Glomerular endothelial cell (primary cell): ENCODE measurements at places on chromosomes 16 and 17.

DNA sequence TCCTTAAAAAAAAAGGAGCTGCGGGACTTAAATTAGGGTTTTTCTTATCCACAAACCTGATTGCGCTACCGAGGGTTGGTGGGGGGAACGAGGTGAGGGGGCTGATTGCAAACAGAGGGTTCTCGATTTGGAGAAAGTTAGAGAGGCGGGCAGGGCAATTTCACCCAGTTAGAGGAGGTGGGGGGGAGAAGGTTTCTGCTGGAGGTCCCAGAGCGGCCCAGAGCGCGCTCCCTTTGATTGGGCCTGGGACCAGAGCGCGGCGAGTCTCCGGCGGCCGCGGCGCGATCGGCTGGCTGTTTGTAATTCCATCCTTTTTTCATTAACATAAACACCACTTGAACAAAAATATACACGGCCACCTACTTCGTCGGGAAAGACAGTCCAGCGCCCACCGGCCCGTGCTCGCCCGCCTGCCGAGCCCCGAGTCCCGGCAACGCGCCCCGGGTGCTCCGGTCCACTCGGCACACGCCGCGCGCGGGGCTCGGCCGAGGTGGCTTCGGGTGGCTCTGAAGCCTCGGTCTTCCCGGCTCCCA, 13.3 kb upstream of the FOXF1 start:
- no peak for DNase-seq

DNA sequence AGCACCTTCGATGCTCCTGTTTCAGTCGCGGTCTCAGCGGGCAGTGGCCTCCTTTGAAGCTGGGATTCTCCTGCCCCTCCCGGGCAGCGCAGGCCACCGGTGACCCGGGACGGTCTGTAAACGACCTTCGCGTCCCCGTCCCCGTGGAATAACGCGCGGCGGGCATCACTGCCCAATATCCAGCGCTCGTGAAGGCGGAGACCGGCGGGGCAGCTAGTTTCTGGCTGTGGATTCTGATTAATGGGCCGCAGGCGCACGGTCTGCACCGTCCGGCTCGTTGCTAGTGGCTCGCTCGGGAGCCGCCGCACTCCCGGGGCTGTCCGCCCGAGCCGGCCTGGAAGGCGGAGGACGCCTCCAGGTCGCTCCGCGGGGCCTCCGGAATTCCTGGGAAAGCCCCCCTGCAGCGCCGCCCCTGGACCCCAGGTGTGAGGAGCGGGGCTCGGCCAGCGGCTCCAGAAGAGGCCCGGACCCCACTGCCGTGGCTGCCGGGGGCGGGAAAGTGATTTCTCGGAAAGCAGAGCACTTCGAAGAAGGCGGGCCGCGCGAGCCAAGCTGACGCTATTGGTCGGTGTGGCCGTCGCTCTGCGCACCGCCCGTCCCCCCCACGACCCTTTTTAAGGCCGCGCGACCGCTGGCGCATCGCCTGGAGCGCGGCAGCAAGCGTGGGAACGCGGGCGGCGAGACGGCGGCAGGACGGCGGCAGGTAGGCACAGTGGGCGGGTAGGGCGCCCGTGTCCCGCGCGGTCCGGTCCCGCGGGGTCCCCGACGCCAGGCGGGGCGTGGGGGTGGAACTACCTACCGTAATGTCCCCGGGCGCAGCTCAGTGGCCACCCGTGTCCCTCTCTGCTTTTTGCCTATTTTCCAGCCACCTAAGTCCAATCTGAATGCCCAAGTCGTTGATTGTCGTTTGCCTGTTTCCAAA, at the start of gene IRF8:
IRF8 (plus strand) TSS at position 642 of the 922 bp plus-strand sequence. CDS start 3,854 bp downstream, outside the sequence.
- no peak for DNase-seq

GRCh38 chr16:69932691-69933392, 18.3 kb upstream of the CLEC18A start:
- DNase-seq = no peak

DNA sequence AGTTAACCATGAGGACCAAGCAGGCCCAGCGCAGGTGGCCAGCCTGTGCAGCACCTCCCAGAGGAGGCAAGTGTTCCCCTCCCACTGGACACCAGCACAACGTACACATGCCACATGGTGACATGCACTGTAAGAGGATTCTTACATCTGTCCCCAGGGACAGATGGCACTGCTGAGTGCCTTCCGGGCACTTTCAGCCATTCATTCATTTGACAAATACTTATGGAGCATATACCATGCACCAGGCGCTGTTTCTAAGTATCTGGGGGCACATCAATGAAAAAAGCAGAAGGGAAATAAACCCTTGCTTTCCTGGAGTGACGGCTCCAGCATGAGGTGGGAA, 79.6 kb downstream of the GAS7 start:
- DNase-seq = no peak

DNA sequence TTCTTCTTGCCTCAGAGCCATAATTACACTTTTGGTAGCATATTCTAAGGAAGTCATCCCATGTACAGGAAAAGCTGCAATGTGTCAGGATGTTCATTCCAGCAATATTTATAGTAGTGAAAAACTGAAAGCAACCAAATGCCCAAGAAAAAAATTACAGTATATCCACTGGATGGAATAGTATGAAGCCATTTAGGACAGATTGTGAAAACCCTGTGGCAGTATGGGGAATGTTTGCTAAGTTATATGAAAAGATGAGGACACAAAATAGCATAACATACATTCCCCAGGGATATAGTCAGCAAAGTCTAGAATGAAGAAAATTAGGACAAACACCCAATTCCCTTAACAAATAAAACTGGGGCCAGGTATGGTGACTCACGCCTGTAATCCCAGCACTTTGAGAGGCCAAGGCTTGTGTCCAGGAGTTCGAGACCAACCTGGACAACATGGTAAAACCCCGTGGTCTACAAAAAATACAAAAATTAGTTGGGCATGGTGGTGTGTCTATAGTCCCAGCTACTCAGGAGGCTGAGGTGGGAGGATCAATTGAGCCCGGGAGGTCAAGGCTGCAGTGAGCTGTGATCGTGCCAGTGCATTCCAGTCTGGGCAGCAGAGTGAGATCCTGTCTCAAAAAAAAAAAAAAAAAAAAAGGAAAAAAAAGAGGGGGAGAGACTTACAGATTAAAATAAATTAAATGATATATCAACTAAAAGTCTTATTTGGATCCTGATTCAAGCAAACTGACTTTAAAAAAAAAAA, 2.3 kb downstream of the LRRC3C start:
- DNase-seq = no peak

GRCh38 chr17:44751806-44752205, 7.0 kb upstream of the ADAM11 start:
- no peak for DNase-seq

DNA sequence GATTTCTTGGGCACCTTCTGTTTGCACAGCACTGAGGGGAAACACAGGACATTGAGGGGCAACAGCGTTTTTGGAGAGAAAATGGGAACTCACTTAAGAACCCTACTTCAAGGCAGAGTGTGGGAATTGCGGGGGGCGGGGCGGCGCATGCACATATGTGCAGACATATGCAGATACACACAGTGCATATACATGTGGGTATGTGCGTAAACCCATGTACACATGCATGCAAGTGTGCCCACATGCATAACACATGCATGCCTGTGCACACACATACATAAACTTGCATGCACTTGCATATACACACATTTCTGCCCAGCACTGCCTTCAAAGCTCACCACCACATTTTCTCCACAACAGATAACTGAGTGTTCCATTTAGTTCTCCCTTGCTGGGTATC, 32.4 kb downstream of the NLRC5 start:
- DNase-seq = no peak

GRCh38 chr17:34620458-34620857, 41.1 kb downstream of the TMEM132E start:
- DNase-seq = no peak

DNA sequence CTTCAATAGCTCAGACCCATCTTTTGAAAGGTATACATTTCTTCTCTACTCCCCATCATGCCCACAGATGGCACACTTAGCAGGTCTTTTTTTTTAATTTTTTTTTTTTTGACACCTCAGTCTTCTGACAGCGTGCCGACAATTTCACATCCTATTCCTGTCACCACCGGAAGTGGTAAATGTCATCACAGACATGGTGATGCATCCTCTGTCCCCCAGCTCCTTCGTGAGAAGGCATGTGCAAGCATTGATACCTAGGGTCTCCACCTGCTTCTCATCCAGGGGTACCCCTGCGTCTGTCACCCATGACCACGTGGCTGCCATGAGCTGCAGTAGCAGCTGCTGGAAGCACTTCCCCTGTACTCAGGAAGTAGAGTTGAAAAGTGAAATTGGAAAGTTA, 35.6 kb downstream of the ELAC2 start:
- DNase-seq = no peak

DNA sequence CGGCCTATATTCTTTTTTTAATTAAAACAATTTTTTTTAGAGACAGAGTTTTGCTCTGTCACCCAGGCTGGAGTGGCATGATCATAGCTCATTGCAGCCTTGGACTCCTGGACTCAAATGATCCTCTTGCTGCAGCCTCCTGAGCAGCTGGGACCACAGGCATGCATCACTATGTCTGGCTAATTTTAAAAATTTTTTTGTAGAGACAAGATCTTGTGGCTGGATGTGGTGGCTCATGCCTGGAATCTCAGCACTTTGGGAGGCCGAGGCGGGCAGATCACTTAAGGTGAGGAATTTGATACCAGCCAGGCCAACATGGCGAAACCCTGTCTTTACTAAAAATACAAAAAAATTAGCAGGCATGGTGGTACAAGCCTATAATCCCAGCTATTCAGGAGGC, 54.8 kb upstream of the MSI2 start:
- no peak for DNase-seq

GRCh38 chr16:3587547-3588110, 10.4 kb upstream of the NLRC3 start:
- DNase-seq = no peak

GRCh38 chr16:73083271-73083670, 35.3 kb upstream of the ZFHX3 start:
- DNase-seq = no peak

DNA sequence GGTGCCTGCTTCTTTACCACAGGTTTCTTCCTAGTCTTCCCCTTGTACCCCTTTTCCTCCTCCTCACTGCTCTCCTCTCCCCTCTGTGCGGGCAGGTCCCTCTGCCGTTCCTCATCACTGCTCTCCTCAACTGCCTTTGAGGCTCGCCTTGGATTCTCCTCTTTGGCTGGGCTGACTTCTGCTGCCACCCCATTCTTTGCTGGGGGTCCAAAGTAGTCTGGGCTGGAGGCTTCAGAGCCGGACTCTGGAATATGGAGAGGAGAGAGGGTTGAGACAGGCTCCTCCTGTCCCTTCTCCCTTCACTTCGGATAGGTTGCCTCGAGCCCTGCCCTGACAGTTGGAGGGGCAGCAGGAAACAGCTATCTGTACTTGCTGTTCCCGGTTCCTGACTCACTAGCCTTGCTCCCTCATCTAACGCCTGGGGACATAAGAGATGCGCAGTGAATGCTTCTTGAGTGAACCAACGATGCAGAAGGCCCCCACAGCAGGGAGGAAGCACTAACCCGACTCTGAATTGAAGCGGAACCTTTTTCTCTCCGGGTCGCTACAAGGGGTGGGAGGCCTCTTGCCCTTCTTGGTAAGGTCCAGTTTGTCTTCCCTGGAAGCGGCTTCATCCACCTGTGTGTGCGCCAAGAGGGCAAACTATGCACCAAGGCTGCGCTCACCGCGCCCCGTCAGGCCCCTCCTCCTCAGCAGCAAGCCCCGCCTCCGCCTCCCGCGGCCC, 655 bp downstream of the HIRIP3 start:
- no peak for DNase-seq

DNA sequence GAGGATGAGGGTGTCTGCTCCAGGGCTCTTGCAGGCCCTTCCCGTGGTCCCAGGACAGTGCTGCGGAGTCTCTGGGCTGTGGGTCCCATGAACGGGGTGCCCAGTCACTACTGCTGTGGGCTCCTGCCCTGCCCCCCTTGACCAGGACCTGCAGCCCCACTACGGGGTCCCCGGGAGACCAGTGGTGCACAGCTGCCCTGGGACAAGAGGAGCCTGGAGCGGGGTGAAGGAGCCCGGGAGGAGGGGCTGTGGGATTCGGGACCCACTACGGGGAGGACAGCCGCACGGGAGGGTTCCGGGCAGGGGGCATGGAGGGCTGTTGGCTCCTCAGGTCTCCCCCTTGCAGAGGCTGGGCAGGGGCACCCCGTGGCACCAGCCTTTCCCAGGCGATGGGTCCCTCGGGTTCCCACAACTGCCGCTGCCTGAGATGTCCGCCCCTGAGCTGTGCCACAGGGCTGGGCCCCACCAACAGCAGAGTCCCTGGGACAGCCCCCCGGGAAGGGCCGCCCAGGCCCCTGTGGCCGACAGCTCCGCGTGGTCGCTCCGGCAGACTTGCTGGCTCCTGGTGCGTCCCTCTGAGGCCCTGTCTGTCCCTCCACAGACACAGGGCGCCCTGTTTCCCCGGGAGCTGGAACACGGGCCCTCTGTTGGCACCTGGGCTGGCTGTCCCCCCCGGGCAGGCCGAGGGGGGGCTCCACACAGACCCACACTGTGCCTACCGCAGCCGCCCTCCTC, 52.1 kb upstream of the GNG13 start:
- DNase-seq = no peak

DNA sequence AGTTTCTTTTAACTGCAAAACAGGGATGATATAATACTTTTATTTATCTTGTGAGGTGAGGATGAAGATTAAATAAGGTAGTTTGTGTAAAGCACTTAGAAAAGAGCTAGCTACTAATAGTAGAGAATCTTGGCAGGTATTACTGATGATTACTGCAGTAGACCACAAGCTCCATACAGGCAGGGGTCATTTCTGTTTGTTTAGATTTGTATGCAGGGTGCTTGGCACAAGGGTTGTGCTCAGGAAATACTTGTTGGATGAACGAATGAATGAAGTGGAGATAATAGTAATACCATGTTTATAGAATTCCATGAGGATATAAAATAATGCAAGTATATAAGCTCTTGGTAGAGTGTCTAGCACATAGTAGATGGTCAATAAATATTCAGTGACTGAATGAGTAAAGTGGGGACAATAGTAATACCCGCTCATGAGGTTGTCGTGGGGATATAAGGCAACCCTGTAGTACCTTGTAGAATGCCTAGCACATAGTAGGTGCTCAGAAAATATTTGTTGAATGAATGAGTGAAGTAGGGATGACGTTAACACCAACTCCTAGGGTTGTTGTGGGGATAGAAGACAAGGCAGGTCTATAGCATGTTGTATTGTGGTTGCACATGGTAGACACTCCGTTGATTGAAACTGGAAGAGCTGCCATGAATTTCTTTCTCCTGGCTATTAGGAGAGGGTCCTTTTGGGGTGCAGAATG, 83.0 kb downstream of the ABCC1 start:
- DNase-seq = no peak

GRCh38 chr16:68479271-68479670, 31.0 kb upstream of the SMPD3 start:
- no peak for DNase-seq

GRCh38 chr17:4999430-5000093, 1.8 kb downstream of the KIF1C start:
- no peak for DNase-seq
